Activated naive CD4-positive, alpha-beta T cell treated with anti-CD3 and anti-CD28 coated beads for 36 hours (primary cell): ENCODE measurements at places on chromosomes 16 and 17.

DNA sequence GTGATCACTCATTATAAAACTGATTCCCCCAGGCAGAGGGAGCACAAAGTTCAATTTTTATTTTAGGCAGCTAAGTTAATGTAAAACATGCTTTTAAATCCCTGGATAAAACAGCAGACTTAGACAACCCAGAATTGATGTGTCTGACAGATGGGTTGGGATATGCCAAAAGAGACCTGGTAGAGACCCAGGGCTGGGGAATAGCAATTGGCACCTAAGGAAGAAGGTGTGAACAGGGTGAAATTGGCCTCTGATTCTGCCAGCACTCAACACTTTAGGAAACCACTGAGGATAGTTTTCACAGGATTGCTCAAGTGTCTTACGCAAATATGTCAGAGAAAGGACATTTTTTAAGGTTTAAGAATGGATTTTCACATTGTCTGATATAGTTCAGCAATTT, 938.2 kb upstream of the CDH8 start:
- DNase-seq, result no peak

DNA sequence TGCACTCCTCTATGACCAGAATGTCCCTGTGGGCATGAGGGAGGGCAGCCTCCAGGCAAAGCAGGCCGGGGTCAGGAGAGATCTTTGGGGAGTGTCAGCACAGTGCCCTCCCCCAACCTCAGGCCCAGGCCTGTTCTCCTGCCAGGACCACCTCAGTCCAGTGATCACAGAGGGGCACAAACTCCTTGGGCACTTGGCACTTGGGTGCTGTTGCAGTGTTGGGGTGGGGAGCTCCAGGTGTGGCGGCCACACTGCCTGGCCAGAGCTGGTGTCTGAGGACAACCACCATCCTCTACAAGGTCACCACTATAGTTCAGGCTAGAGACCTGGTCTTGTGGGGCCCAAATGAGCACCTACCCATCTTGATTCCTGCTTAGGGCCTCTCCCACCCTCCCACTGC, 37.2 kb downstream of the SMPD3 start:
- DNase-seq, result no peak

DNA sequence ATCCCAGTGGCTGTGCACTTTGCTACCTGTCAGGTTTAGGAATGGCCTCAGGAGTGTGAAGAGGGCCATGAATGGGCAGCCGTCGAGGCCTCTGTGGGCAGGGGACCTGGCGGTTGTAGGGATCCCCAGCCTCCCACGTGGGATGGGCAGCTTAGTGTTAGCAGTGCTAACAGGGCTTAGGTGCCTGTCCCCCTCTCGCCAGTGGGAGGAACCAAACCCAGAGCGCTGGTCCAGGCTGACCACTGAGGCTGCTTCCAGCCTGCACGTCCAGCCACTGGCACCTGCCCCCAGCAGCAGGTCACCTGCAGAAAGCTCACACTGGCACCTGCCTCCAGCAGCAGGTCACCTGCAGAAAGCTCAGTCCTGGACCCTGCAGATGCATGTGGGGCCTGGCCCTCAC, 162.2 kb upstream of the CIBAR2 start:
- DNase-seq, result no peak

DNA sequence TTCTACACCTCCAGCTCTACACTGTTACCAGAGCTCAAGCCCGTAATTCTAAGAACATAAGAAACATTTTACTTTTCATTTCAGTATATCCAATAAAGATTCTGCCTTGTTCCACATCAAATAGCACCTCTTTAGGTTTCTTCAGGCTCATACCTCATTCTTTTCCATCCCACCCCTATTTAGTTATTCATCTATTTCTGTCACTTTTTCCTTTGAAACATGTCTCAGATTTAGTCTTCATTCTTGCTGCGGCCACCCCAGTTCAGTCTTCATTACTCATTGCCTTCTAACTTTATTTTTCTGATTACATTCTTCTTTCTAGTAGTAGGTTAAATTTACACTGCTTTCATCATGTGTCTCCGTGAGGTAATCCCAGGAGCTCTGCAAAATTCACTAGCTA, 33.5 kb downstream of the PPM1E start:
- peak; percentile 30 for DNase-seq

DNA sequence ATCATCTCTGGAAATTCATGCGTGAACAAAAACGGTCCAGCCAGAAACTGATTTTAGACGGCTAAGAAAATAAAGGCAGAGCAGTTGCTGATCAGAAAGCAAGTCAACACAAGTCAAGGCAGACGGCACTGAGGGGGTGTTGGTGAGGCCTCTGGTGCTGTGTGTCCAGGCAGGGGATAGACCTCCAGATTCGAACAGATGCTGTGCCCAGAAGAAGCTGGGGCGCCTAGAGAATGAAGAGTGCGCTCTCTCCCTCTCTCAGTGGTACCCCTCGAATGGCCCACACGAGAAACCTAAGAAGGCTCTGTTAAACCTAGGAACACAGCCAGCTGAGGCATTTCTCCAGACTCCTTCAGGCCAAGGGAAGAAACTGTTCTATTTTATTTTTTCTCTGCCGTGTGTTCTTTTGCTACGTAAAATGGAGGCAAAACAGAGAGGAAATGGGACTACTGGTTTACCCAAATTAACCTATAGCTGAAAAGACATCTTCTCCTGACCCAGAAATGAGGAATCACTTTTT, 178.3 kb downstream of the PMP22 start:
- DNase-seq, result no peak

DNA sequence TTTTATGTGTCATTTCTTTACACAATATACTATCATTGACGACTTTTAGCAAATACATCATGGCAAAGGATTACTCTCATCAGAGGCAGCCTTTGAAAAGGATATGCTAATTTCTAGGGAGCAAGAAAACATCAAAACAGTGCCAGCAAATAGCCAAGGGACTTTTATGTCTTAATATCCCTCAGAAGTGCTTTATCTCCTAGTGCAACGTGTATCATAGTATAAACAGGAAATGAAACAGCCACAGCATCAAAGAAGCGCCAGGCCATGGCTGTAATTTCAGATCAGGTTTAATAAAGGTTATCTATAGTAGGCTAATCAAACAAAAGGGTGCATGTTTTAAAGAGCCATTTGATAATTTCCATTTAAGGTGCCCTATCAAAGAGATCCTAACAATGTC, 159.9 kb downstream of the AXIN2 start:
- DNase-seq, result no peak
